Esophagus squamous epithelium (tissue), 5 donors: ENCODE measurements at places on chromosomes 1 and 21. TPM values are rescaled to one million over a fixed set of nuclear protein-coding genes. Genes with fewer than 3 reads are reported as not detected.

DNA sequence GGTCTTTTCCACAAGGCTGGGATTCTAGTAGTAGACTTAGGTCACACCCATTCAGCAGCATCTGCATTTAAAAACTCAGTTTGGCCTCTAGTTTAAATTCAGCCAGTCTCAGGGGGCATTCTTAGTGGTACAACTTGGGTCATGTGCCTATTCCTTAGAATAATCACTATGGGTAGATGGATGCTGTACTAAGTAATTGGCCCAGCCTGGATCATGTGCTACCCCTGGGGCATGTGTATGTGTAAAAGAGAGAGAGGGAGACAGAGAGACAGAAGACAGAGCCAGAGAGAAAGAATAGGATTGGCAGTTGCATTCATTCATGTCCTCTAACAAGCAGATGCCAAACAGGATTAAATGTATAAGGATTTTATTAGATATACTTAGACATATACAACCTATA, 13.6 kb upstream of the SYT14 start:
- H3K27me3 ChIP-seq: no peaks in the 10 kb centered on the region
- no peak for DNase-seq
- no peak overlapping the region for H3K27ac ChIP-seq
- no peaks in the 10 kb centered on the region for H3K36me3 ChIP-seq

GRCh38 chr1:207049974-207050391, 1.0 kb downstream of the YOD1 start:
- H3K36me3 ChIP-seq: no peaks in the 10 kb centered on the region
- peak overlapping the region; percentile 97 for H3K4me3 ChIP-seq
- H3K27ac ChIP-seq: peak overlapping the region; percentile 96
- peaks cover 14% of the 10 kb centered on the region for H3K4me1 ChIP-seq

DNA sequence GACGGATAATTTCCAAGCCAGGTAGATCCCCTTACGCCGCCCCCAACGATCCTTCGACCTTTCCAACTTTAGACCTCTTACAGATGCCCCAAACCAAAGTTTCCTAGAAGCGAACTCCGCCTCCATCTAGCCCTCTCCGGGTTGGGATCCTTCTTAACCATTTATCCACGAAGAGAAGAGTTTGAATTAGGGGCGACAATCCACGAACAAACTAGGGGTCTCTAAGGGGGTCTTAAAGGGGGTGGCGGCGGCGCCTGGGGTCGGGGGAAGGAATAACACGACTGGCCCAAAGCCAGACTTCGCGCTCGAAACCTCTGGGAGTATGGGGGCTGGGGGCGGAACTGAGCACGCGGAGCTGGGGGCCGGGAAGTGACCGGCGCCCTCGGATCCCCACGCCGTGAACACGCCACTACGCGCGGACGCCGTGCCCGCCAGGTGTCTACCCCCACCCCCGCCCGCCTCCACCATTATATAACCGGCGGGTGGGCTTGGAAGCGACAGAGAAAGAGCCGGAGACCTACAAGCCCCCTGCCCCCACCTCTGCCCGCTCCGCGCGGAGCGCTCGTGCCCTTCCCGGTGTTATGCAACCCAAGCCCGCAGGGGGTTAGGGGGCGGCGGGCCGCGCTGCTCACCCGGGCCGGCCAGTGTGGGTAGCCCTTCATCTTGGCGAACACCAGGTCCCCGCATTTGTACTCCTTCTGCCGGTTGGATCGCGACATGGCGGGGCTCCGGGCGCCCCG, 594 bp downstream of the HDGF start:
- peaks cover 66% of the 10 kb centered on the region for H3K4me1 ChIP-seq
- peak overlapping the region; percentile 94 for H3K4me3 ChIP-seq
- DNase-seq: no peak
- no peaks in the 10 kb centered on the region for H3K36me3 ChIP-seq

GRCh38 chr21:19268686-19269085, 865.1 kb upstream of the TMPRSS15 start:
- no peak overlapping the region for H3K4me3 ChIP-seq
- H3K27me3 ChIP-seq: no peaks in the 10 kb centered on the region
- H3K4me1 ChIP-seq: no peaks in the 10 kb centered on the region
- no peak for DNase-seq

DNA sequence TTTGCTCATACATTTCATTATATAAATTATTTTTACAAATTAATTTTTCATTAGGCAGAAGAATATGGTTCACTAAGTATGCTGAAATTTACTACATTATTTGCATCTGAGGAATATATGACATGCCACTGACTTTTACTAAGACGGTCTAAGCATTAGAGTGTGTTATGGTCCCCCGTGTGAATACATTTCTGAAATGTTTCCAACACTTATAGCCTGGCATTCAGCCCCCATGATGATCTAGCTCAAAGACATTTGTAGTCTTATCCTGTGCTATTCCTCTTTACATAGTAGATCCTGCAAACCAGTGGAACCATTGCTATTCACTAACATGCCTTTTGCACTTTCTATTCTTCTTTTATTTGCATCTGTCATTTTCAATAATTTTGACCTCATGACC, 1878.0 kb downstream of the MRPL39 start:
- H3K36me3 ChIP-seq: no peaks in the 10 kb centered on the region
- no peak overlapping the region for H3K27ac ChIP-seq
- DNase-seq: no peak
- no peaks in the 10 kb centered on the region for H3K4me1 ChIP-seq
- no peak overlapping the region for H3K4me3 ChIP-seq

DNA sequence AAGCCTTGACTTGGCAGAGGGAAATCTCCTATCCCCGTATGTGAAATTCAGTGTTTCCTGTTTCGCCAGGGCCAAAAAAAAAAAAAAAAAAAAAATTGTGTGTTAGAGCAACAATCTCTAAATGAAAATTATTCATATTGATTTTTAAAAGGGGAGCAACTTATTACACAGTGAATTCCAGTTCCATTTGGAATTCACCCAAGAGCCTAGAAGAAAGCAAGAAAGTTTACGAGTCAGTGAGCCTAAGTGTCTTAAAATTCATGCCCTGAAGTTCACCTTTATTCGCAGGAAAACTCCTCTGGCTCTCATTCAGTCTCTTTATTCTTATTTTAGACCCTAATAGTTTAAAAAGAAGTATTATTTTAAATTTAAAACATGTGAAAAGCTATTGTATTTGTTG, 42.1 kb upstream of the HUNK start:
- H3K27me3 ChIP-seq: peaks cover 2% of the 10 kb centered on the region
- no peak overlapping the region for H3K27ac ChIP-seq
- no peaks in the 10 kb centered on the region for H3K36me3 ChIP-seq

GRCh38 chr1:33849211-33849610, 14.7 kb upstream of the HMGB4 start:
- H3K36me3 ChIP-seq: no peaks in the 10 kb centered on the region
- no peaks in the 10 kb centered on the region for H3K4me1 ChIP-seq
- H3K4me3 ChIP-seq: no peak overlapping the region
- H3K27ac ChIP-seq: no peak overlapping the region
- no peak for DNase-seq
- no peaks in the 10 kb centered on the region for H3K27me3 ChIP-seq

GRCh38 chr1:6265151-6265550, 4.3 kb upstream of the GPR153 start:
- no peak overlapping the region for H3K27ac ChIP-seq
- no peaks in the 10 kb centered on the region for H3K27me3 ChIP-seq
- H3K4me1 ChIP-seq: peaks cover 48% of the 10 kb centered on the region
- no peaks in the 10 kb centered on the region for H3K36me3 ChIP-seq
- no peak for DNase-seq

- H3K4me3 ChIP-seq: no peak overlapping the region
- H3K27me3 ChIP-seq: no peaks in the 10 kb centered on the region
- no peak overlapping the region for H3K27ac ChIP-seq
- no peak for DNase-seq
- H3K4me1 ChIP-seq: no peaks in the 10 kb centered on the region
Measured at GRCh38 chr21:44063151-44063912, 43.9 kb upstream of the PWP2 start.

GRCh38 chr1:89306273-89306672, 33.6 kb upstream of the GBP5 start:
- H3K36me3 ChIP-seq: no peaks in the 10 kb centered on the region
- no peak overlapping the region for H3K27ac ChIP-seq
- DNase-seq: no peak
- H3K4me3 ChIP-seq: no peak overlapping the region
- H3K27me3 ChIP-seq: no peaks in the 10 kb centered on the region
- peaks cover 20% of the 10 kb centered on the region for H3K4me1 ChIP-seq

DNA sequence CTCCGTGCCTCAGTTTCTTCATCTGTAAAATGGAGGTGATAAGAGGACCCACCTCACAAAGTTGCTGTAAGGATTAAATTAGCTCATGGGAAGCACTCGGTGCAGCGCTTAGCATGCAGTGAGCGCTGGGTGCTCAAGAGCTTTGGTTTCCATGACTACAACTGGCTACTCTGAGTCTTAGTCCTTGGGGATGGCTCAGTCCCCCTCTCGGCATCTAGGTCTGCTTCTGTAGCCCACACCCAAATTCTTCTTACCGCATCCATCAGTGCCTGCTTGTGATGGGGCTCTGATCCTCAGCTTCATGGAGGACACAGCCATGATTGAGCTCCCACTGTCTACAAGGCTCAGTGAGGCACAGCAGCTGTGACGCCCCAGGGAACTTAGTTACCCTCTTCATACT, 159.0 kb downstream of the ACTL8 start:
- no peaks in the 10 kb centered on the region for H3K36me3 ChIP-seq
- DNase-seq: no peak
- H3K27ac ChIP-seq: no peak overlapping the region
- H3K4me3 ChIP-seq: no peak overlapping the region
- no peaks in the 10 kb centered on the region for H3K27me3 ChIP-seq

DNA sequence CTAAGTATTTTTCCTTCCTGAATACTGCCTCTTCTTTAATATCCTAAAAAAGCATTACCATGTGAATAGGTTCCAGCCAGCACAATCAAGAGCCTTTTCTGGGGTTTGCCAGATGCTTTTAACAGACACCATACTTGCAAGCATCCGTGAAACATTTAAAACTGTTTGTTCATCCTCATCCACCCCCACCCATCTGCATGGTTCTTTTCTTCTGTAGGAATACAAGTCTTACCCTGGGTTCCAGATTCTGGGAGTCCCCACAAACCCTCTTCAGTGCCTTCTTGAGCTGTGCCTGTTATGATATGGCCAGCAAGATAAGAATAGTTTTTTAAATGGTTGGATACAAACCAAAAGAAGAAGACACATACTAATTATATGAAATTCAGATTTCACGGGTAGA, 354.9 kb upstream of the PLXNA2 start:
- no peak for DNase-seq
- H3K27ac ChIP-seq: no peak overlapping the region
- H3K4me3 ChIP-seq: no peak overlapping the region
- H3K36me3 ChIP-seq: no peaks in the 10 kb centered on the region
- H3K4me1 ChIP-seq: no peaks in the 10 kb centered on the region

- peaks cover 22% of the 10 kb centered on the region for H3K4me1 ChIP-seq
- H3K27me3 ChIP-seq: peaks cover 14% of the 10 kb centered on the region
- H3K27ac ChIP-seq: no peak overlapping the region
- no peak for DNase-seq
- no peak overlapping the region for H3K4me3 ChIP-seq
- H3K36me3 ChIP-seq: no peaks in the 10 kb centered on the region
Measured at GRCh38 chr1:228837032-228837431, 101.8 kb downstream of the RHOU start.

DNA sequence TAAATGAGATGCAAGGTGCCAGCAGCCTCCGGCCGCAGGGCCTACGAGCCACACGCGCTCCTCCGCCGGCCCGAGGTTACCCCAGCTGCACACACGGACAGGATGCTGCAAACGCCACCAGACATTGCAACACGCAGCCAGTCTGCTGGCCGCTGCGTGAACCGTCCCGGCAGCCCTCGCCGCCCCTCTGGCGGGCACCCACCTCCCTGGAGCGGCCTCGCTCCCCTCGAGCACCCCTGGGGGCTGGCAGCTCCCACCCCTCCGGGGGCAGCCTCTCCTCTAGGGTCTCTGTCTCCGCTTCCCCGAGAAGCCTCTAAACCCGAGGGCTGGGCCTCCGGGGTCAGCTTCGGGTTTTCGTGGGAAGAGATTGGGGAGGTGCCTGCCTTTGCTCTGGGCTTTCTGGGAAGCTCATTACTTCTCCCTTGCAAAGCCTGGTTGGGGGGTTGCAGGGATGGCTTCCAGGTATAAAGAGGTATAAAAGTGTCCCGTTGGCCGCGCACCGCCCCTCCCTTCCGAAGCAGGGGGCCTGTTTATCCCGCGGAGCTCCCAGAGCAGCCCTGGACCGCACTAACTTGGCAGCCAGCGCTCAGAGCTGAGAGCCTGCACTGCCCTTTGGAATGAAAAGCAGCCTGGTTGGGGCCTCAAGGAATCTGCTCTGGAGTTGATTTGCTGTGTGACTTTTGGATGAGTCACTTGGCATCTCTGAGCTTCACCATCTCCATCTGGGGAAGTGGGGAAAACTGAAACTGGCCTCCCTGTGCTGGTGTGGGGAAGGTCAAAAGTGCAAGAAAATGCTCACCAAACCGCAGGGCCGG, 21.8 kb downstream of the DHRS3 start:
- no peaks in the 10 kb centered on the region for H3K27me3 ChIP-seq
- peak overlapping the region; percentile 42 for H3K4me3 ChIP-seq
- H3K4me1 ChIP-seq: peaks cover 83% of the 10 kb centered on the region
- DNase-seq: no peak

GRCh38 chr1:156498432-156499193, 2.0 kb downstream of the MEF2D start:
- no peaks in the 10 kb centered on the region for H3K27me3 ChIP-seq
- no peak for DNase-seq
- H3K4me1 ChIP-seq: peaks cover 84% of the 10 kb centered on the region
- peaks cover 11% of the 10 kb centered on the region for H3K36me3 ChIP-seq
- peak overlapping the region; percentile 100 for H3K27ac ChIP-seq

DNA sequence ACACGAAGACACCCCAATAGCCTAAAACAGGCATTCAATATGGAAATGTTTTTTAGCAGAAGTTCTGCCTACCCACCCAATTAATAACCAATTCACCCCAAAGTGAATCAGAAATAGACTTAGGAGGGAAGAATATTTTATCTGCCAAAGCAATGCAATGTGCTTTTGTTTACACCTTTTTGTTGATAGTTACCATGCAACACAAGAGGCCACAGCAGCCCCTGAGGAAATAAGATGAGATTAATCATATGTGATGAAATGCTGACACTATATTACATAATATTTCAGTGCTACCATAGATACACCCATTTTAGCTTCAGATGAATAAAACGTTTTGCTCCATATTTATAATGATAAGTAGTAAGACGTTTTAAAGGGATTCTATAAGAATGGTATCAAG, 60.9 kb upstream of the RGS2 start:
- no peaks in the 10 kb centered on the region for H3K36me3 ChIP-seq
- no peaks in the 10 kb centered on the region for H3K27me3 ChIP-seq
- H3K4me1 ChIP-seq: no peaks in the 10 kb centered on the region
- no peak for DNase-seq
- no peak overlapping the region for H3K27ac ChIP-seq

- DNase-seq: no peak
- H3K36me3 ChIP-seq: no peaks in the 10 kb centered on the region
- peaks cover 5% of the 10 kb centered on the region for H3K4me1 ChIP-seq
Measured at GRCh38 chr21:41135746-41136145, 32.2 kb upstream of the BACE2 start.

AQP10 gene
- not detected for total RNA-seq

CD5L gene
- total RNA-seq: not detected

CSF3R gene
- total RNA-seq: 6.5 TPM

CFAP141 gene
- total RNA-seq: not detected

ACTL8 gene
- total RNA-seq: 0.19 TPM

PCNX2 gene
- total RNA-seq: 12.9 TPM

SPRR1B gene
- total RNA-seq: 3,090 TPM

PTGER3 gene
- 0.31 TPM for total RNA-seq
